Stomach (tissue), 19 donors: ENCODE measurements at places on chromosomes 7 and 10.

- peak; percentile 73 for DNase-seq
These were observed 47.3 kb downstream of the MYPN start for GRCh38 chr10:68156373-68157185.

GRCh38 chr7:103857435-103857834 lies 132.0 kb downstream of the RELN start:
- DNase-seq: no peak

DNA sequence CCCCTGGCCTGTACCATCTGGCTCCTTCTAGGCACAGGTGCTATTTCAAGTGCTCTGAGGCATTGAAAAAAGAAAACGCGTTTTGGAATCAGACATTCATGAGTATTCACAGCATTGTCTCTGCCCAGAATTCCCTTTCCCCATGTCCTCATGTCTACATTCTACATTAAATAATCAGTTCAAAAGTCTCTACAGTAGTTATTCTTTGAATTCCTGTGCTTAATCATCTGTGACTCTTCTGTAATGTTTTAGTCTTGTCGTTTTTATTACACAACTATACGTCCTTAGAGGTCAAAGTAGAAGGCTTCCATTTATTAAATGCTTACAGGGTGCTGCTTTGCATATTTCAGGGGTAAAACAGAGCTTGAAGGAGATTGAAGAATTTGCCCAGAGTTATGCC lies 95.7 kb downstream of the BICC1 start:
- DNase-seq: no peak

GRCh38 chr10:116146372-116147140 lies 126.5 kb downstream of the GFRA1 start:
- DNase-seq: no peak

- no peak for DNase-seq
These were observed 235.4 kb downstream of the RPS24 start for GRCh38 chr10:78269060-78269459.

DNA sequence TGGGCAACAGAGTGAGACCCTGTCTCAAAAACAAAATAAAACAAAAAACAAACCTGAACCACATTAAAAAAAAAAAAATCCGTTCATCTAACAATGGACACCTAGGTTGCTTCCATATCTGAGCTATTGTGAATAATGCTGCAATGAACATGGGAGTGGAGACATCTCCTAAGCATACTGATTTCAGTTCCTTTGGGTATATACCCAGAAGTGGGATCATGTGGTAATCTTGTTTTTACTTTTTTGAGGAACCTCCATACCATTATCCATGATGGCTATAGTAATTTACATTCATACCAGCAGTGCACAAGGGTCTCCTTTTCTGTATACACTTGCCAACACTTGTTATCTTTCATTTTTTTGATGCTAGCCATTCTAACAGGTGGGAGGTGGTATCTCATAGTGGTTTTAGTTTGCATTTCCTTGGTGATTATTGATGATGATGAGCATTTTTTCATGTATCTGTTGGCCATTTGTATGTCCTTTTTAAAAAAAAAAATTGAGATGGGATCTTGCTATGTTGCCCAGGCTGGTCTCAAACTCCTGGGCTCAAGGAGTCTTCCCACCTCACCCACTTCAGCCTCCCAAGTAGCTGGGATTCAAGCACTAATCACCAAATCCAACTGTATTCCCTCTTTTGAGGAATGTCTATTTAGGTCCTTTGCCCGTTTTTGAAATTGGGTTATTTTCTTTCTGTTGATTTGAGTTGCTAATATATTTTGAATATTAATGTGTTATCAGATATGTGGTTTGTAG lies 17.5 kb downstream of the CDK13 start:
- DNase-seq: no peak

DNA sequence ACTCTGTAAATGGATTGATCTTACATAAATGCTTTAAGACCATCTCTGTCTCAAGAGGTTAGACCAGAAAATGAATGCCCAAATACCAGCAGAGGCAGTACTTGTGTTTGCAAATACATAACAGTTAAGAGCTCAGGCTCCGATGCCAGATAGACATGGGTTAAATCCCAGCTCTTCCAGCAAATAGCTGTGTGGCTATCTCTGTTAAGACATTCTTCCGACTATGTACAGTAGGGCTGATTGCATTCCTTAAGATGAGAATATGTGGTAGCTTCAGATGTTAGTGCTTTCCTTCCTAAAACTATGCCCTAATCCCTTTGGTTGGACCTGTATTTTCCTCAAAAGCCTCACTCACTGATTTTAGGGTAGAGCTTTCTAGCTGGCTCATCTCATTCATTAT lies 2.2 kb downstream of the IDE start:
- no peak for DNase-seq

DNA sequence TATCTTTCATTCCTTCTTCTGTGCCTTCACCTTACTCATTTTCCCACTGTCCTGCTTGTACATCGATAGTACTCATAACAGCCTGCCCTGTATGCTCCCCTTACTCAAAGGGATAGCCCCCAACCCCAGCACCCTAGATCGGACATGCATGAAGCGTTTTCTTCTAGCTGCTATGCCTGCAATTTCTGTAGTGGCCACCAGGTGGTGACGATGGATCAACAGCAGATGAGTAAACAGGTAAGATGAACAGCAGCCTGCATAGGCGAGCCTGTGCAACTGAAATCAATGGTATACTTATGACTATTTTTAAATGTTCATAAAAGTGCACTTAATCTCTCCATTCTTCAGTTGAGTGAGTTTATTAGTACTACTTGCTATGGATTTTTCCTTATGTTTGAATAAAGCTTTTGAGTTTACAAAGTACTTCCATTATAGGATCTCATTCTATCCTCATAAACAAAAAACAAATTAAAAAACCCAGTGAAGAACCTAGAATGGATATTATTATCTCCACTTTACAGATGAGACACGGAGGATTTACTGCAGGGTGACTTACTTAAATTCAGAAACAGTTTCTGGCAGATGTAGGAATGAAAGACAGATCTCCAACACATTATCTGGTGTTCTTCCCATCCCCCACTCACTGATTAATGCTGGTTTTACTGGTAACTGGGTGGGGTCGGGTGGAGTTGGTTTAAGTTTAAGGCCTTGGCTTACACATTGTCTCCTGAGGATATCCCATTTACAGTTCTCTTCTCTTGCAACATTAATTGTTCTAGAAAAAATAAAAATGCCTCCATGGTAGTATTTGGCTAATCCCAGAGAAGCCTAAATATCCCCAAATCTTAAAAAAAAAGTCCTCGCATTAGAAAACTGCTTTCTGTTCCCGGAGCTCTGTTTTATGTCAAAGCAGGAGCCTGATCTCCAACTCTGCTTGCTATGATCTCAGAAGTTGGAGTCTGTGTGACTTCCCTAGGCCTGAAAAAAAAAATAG lies 222.1 kb downstream of the GLI3 start:
- peak; percentile 73 for DNase-seq

DNA sequence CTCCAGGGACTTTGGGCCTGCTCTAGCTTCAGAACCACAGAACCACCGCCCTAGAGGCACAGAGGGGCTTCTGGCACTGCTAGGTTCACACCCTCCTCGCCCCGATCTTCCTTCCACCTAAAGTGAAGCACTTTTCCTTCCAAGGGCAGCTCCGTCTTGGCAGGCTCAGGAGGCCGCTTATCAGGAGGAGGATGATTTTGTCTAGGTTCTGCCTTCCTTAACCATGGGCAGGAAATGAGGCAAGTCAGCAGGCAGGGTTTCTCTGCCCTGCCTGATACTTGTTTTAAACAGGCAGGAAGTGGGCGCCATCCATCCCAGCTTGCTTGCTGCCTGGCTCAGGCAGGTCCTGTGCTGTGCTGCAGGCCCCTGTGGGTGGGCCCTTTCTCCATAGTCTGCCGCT lies 8.3 kb upstream of the ATP6V0E2 start:
- peak; percentile 47 for DNase-seq

DNA sequence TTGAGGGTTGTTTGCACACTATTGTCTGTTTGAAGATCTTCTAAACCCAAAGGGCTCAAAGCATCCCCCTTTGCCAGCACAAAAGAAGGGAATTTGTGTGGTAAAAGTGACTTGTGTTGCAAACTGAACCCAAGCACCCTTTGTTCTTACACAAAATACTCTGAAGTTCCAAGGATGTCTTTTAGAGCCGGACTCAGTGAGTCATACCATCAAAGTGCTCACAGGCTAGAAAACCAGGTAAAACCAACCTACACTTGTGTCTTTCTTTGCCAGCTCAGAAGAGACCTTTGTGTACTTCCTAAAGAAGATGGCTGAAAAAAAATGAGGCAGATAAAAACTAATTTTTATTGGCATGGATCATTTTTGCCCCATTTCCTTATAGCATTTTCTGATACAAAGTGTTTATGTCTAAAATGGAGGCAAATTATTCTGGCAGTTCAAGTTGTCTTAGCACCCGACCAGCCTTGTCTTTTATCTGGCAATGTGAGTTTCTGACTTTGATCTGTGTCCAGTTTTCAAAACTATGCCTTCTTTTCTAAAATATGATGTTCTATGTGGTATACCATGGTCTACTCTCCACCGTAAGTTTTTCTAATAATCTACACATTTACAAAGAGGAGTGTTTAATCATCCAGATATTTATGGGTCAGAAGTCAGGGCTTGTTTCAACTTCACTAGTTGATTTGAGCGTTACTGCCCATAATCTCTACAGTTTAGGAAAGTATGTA lies 128.4 kb upstream of the FZD1 start:
- DNase-seq: no peak

- DNase-seq: no peak
These were observed 74.1 kb downstream of the NRBF2 start for GRCh38 chr10:63206997-63207811.

- no peak for DNase-seq
These were observed 277.0 kb upstream of the COBL start for GRCh38 chr7:51593628-51594027.

DNA sequence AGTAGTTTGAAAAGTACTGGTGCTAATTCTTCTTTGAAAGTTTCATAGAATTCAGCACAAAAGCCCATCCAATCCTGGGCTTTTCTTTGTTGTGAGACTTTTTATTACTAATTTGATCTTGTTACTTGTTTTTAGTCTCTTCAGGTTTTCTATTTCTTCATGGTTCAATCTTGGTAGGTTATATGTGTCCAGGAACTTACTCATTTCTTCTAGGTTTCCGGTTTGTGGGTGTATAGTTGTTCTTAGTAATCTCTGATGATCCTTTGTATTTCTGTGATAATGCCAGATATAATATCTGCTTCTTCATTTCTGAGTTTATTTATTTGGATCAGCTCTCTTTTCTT lies 147.5 kb downstream of the RTKN2 start:
- no peak for DNase-seq

GRCh38 chr10:34711500-34711899 lies 103.6 kb downstream of the PARD3 start:
- no peak for DNase-seq

DNA sequence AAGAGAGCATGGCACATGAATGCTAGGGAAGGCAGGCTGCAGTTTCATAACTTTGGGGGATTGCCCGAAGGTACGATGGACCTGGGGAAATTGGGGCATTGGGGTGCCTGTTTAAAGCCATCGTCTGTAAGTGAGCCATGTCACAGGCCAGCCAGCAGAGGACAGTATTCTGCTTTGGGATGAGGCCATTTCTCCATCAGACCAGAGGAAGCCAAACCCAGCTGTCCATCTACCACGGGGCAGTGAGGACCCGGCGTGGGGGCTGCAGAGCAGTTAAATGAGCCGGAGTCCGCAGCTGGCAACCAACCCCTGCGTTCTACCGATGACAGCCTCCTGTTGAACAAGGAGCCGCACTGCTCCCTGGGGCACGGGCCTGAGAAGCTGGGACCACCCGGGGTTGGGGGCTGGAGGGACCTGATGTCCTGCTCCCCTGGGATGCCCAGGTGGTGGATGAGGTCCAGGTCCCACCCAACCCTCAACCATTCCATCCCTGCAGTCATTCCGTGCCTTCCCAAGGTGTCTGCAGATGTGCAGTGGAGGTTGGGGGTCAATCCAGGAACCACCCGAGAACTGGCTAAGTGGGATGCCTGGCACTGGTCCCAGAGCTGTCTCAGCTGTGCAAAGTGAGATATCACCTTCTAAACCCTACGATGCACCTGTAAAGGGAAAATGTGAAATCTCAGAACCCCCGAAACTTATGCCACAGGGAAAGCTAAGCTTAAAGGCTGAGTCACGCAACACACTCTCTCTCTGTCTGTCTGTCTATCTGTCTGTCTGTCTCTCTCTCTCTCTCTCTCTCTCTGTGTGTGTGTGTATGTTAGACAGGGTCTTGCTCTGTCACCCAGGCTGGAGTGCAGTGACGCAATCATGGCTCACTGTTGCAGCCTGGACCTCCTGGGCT lies 12.1 kb upstream of the RHBDD2 start:
- peak; percentile 66 for DNase-seq

DNA sequence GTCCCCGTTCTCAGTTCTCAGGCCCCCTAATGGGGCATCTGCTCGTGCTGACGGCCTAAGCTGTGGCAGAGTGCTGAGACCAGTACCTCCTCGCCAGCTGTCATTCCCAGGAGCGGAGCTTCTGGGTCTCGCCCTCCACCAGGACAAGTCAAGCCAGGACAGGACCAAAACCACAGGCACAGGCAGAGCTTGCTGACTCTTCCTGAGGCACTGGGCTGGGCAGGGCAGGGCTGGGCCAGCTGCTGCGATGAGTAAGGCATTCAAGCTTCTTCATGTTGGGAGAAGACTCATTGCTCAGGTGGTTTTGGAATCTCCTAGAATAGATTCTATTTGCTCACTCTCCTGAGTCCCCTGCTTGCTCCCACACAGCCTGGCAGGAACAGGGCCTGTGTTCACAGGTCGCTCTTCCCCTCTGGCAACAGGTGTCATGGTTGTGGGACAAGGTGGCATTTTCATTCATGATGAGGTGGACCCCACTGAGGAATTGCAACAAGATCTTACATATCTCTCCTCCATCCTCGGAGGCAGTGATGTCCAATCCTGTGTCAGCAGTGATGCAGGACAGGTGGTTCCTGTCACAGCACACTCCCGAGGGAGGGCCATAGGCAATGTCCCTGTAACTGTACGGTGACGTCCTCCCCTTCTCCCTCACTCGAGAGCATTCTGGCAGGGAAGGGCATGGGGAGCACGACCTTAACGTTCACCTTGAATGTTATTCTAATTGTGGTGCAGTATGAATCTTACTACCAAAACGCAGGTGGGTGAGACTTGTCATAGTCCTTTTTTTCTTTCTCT lies 17.0 kb upstream of the SH3PXD2A start:
- no peak for DNase-seq

DNA sequence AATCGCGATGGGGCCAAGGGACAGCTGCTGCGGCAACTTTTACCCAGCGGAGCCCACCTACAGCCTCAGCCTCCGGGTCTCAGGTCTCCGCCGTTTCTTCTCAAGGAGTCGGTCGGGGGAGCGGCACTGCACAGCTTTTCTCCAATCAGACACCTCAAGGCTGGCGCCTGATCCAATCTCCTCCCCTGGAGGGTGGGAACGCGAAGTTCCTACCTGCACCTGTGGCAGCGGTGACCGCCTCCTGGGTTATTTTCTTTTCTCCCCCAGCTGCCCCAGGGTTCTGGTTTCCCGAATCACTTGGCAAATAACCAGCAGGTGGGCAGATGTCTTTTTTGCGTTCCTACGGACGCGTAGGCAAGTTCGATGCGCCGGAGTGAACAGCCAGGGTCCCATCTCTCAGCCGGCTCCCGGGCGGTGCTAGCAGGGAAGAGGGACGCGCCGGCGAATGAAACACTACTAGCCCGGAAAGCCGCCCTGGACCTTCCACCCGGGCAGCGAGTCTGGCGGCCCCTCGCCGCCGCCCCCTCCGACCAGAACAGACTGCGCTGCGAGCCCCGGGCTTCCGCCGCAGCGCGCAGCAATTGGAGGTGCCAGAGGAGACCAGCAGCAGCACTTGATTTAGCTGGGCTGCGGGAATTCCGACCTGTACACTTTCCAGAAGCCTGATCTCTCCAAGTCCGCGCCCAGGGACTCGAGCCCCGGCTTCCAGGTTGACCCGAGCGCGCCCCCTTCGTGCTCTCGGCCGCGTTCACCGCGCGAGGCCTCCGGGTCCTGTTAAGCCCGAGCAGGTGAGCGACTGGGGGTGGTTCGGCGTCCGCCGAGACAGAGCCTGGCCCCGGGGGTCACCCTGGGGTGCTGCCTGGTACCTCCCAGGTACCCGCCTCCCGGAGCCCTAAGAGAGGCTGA lies at the start of gene PRR15:
PRR15 (plus strand) TSS at position 246 of the 906 bp plus-strand sequence. CDS start 2,495 bp downstream, outside the sequence.
- DNase-seq: peak; percentile 94
